ENCODE measurements at places on chromosomes 11 and 22. TPM values are rescaled to one million over a fixed set of nuclear protein-coding genes. Genes with fewer than 3 reads are reported as not detected.

DNA sequence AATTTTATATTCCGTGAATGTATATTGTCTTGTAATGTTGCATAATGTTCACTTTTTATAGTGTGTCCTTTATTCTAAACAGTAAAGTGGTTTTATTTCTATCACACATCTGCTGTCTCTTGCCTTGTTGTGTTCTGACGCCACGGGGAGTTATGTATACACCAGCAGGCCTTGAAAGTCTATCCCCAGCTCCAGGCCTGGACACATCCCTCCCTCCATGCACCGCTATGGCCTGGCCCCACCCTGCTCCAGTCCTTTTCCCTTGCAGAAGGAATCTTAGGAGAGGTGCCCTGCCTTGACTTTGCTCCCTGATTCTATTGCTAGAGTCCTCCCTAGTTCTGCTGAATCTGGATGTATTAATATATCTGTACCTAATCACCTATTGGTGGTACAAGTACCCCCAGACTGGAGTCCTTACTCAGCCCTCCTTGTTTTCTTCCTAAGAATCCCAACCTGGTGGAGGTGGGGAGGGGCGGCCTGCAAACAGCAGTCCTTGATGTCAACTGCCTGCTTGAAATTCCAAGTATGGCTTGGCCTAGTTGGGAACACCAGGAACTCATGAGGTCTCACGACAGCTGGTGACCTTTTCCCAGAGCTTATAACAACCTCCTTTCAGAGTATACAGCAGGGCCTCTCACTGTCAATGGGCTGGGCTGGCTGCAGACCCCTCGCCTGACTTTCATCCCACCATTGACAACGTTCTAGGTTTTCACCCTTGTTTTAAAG is 61.6 kb downstream of the TIMP3 start:
- H3K36me3 ChIP-seq: no peaks in the 10 kb centered on the region
- no peaks in the 10 kb centered on the region for H3K4me1 ChIP-seq
- no peak overlapping the region for H3K27ac ChIP-seq
- no peaks in the 10 kb centered on the region for H3K27me3 ChIP-seq

- no peaks in the 10 kb centered on the region for H3K36me3 ChIP-seq
- no peak overlapping the region for H3K27ac ChIP-seq
- H3K4me3 ChIP-seq: peak overlapping the region; percentile 47
- no peak for DNase-seq
Measured at GRCh38 chr11:94934846-94935245, 38.5 kb downstream of the CWC15 start.

GRCh38 chr11:70169127-70169526 is 34.0 kb upstream of the FADD start:
- no peaks in the 10 kb centered on the region for H3K4me1 ChIP-seq
- no peak overlapping the region for H3K27ac ChIP-seq
- DNase-seq: no peak
- H3K36me3 ChIP-seq: no peaks in the 10 kb centered on the region
- H3K4me3 ChIP-seq: no peak overlapping the region
- H3K27me3 ChIP-seq: no peaks in the 10 kb centered on the region

- no peak overlapping the region for H3K27ac ChIP-seq
Measured at GRCh38 chr11:114027391-114027790, 32.1 kb upstream of the ZBTB16 start.

INS gene
- total RNA-seq: not detected

CASP12 gene
- total RNA-seq: not detected

TRPC6 gene
- not detected for total RNA-seq

SOX6 gene
- not detected for total RNA-seq

CHADL gene
- total RNA-seq: 0.45 TPM
